Type B pancreatic cell (in vitro differentiated cells): ENCODE measurements at places on chromosomes 3 and 15. TPM values are rescaled to one million over a fixed set of nuclear protein-coding genes. Genes with fewer than 3 reads are reported as not detected.

CX3CR1 gene
- 0.21 TPM in 1 of 2 replicates, not detected in the other for total RNA-seq

C3orf22 gene
- total RNA-seq: not detected in 2 replicates

MORC1 gene
- total RNA-seq: not detected in 2 replicates

GOLGA8T gene
- 0.19 and 0.99 TPM in 2 replicates for total RNA-seq

FGF12 gene
- total RNA-seq: 5.4 and 9.8 TPM in 2 replicates
